ENCODE measurements at places on chromosomes 12 and 14. TPM values are rescaled to one million over a fixed set of nuclear protein-coding genes. Genes with fewer than 3 reads are reported as not detected.

DNA sequence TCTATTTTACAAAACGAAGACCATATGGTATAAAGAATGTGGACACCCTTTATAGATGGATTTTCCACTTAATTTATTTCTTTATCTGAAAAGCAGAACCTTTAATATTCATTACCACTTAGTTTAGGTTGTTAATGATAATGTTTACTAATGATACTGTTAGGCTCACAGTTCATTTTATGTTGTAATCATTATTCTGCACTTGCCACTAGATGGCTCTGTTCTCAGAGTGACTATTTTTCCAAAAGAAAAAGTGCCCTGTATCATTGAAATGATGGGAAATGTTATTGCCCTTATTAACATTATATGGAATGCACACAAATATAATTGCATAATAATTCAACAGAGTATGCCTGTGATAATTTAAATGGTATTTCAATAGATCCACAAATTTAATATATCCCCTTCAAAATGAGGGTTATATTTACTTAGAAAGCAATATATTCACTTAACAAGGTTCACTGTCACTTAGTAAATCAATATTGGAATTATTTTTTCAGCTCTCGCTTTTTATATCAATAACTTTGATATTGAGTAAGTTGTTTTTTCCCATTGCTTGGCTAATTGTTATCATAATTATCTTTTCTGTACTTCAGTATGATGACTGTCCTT, 95.7 kb downstream of the PDE3A start:
- no peak for DNase-seq
- H3K27me3 ChIP-seq, result no peaks in the 10 kb centered on the region
- H3K4me1 ChIP-seq, result no peaks in the 10 kb centered on the region
- no peaks in the 10 kb centered on the region for H3K36me3 ChIP-seq
- no peak overlapping the region for H3K4me3 ChIP-seq

AKAP5 gene
- 5.1 TPM for total RNA-seq

PPP4R4 gene
- 0.47 TPM for total RNA-seq

DENND5B gene
- total RNA-seq, result 14.1 TPM

Data from kidney (tissue), 22 donors.